Left ventricle myocardium inferior (tissue), 1 donor: ENCODE measurements at places on chromosomes 13 and 19. TPM values are rescaled to one million over a fixed set of nuclear protein-coding genes. Genes with fewer than 3 reads are reported as not detected.

ATP7B gene
- 3.8 TPM for total RNA-seq

OR10H1 gene
- not detected for total RNA-seq

OR4F17 gene
- not detected for total RNA-seq

PTPRH gene
- total RNA-seq: 1.1 TPM

CCL25 gene
- not detected for total RNA-seq

OSCAR gene
- total RNA-seq: 0.33 TPM

GRCh38 chr13:23985060-23985459, 87.8 kb upstream of the C1QTNF9B start:
- no peak overlapping the region for H3K4me3 ChIP-seq
- no peaks in the 10 kb centered on the region for H3K36me3 ChIP-seq
- peaks cover 25% of the 10 kb centered on the region for H3K4me1 ChIP-seq
- no peak for DNase-seq
- H3K27ac ChIP-seq: no peak overlapping the region

GRCh38 chr19:10815007-10815536, 20.9 kb downstream of the TMED1 start:
- no peak for DNase-seq
- H3K36me3 ChIP-seq: peaks cover 97% of the 10 kb centered on the region
- peaks cover 5% of the 10 kb centered on the region for H3K4me1 ChIP-seq
- H3K27me3 ChIP-seq: no peaks in the 10 kb centered on the region
- no peak overlapping the region for H3K4me3 ChIP-seq
- H3K27ac ChIP-seq: no peak overlapping the region

GRCh38 chr19:41566001-41566400, 10.0 kb upstream of the CEACAM21 start:
- H3K27ac ChIP-seq: no peak overlapping the region
- H3K27me3 ChIP-seq: peaks cover 98% of the 10 kb centered on the region
- no peaks in the 10 kb centered on the region for H3K36me3 ChIP-seq
- no peak overlapping the region for H3K4me3 ChIP-seq
- peaks cover 20% of the 10 kb centered on the region for H3K4me1 ChIP-seq

- no peaks in the 10 kb centered on the region for H3K27me3 ChIP-seq
- H3K36me3 ChIP-seq: no peaks in the 10 kb centered on the region
- peak overlapping the region; percentile 90 for H3K4me3 ChIP-seq
- DNase-seq: peak; percentile 27
- peaks cover 26% of the 10 kb centered on the region for H3K4me1 ChIP-seq
These were observed 18.7 kb upstream of the ZNF888 start for GRCh38 chr19:52941941-52942385.

- H3K27me3 ChIP-seq: no peaks in the 10 kb centered on the region
- H3K27ac ChIP-seq: no peak overlapping the region
These were observed 67.1 kb downstream of the GPC6 start for GRCh38 chr13:93293710-93294109.

GRCh38 chr13:94408314-94409036, 71.0 kb downstream of the DCT start:
- no peak overlapping the region for H3K27ac ChIP-seq
- no peaks in the 10 kb centered on the region for H3K36me3 ChIP-seq
- H3K27me3 ChIP-seq: no peaks in the 10 kb centered on the region
- no peak for DNase-seq
- peaks cover 10% of the 10 kb centered on the region for H3K4me1 ChIP-seq

- H3K27me3 ChIP-seq: peaks cover 24% of the 10 kb centered on the region
- no peaks in the 10 kb centered on the region for H3K36me3 ChIP-seq
- DNase-seq: no peak
These were observed 10.1 kb downstream of the GRIN2D start for GRCh38 chr19:48403606-48404005.

- no peak for DNase-seq
- peaks cover 6% of the 10 kb centered on the region for H3K4me1 ChIP-seq
- H3K27ac ChIP-seq: no peak overlapping the region
These were observed 62.4 kb upstream of the XPO4 start for GRCh38 chr13:20964904-20965303.
